ENCODE measurements at places on chromosomes 6 and 20.

DNA sequence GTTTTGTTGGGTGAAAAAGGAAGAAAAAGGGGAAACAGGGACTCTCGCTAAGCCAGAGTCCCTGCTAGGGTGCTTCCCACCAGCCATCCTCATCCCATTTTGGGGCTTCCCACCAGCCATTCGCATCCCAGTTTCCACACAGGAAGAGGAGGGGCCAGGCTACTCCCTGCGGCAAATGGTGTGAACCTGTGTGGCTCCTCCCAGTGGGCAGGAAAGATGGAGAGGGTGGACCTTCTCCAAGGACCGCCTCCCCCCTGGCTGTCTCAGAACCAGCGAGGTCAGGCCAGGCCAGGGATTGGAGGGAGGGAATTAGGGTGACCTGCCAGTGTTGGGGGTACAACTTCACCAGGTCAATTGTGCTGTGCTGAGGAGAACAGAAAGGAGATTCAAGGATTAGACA, 326.9 kb downstream of the PACRG start:
- no peak for DNase-seq

- no peak for DNase-seq
Observed at GRCh38 chr6:149334201-149334600, 16.7 kb downstream of the TAB2 start.

DNA sequence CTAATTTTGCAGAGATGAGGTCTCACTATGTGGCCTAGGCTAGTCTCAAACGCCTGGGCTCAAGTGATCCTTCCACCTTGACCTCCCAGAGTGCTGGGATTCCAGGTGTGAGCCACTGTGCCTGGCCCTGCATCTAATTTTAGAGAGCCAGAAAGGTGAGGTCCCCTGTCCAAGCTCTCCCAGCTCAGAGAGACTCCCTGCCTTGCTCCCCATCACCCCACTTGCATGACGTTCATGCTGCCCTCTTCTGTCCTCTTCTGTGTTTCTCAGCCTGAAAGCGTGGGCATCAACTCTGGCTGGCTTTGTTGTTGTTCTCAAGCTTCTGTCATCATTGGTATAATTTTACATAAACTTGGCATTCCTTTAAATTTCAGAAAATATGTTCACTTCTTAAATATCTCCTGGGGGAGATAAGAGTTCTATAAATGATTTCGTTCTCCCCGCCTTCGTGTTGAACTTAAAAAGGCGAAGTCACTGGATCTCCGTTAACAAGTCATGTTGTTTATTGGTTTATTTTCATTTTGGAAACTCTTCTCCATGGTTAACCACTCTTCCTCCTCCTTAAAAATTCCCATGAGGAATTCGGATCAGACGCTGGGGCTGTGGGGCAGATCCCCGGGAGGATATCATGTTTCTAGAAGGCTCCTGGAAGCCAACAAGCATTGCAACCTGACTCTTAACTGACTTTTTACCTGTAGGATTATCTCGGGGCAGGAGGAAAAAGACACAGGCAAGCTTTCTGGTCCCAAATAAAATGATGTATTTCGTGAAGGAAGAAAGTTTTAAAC, 13.2 kb upstream of the PARD6B start:
- DNase-seq, result no peak

DNA sequence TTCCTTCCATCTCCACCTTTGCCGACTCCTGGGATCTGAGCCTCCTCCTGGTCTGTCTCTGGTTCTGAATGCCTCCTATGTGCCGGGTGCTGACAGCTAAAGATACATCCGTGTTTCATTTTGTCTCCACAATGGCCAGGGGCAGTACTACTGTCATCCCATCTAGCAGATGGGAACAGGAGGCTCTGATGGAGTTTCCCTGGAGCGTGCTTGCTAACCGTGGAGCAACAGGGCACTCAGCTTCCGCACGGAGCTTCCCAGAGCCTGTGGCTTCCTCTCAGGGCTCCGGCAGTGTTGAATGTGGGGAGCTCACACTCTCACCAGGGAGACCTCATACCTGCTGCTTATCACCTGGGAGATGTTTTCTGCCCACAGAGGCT, 11.9 kb upstream of the NPBWR2 start:
- peak; percentile 59 for DNase-seq

- no peak for DNase-seq
Observed at GRCh38 chr6:2978923-2979322, 7.6 kb upstream of the SERPINB6 start.

DNA sequence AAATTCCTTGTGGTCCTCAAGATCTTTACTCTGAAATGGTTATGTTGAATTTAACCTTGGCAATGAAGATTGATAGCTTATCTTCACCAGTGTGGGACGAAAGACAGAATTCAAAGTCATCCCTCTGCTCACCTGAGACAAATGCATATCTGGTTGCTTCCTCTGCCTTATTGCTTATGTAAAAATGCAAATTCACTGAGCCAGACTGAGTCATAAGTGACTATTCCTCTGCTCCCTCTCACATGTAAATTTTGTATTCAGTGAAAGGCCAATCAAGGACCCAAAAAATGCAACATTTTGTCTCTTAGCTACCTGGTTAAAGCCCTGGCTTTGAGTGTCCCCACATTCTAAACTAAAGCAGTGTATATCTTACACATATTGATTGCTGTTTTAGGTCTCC, 593.1 kb upstream of the GJE1 start:
- DNase-seq, result no peak

GRCh38 chr6:43838276-43839036, 68.4 kb downstream of the VEGFA start:
- DNase-seq, result no peak

DNA sequence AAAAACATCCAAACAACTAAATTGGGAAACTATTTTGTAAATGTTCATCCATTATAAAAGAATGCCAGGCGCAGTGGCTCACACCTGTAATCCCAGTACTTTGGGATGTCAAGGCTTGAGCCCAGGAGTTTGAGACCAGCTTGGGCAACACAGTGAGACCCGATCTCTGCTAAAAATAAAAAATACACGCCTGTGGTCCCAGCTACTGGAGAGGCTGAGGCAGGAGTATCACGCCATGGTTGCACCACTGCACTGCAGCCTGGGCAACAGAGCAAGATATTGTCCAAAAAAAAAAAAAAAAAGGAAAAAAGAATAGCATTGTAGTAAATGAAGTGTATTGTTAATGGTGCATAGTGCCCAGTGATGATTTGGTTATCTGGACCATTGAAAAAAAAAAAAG, 38.7 kb downstream of the FKBP5 start:
- no peak for DNase-seq

DNA sequence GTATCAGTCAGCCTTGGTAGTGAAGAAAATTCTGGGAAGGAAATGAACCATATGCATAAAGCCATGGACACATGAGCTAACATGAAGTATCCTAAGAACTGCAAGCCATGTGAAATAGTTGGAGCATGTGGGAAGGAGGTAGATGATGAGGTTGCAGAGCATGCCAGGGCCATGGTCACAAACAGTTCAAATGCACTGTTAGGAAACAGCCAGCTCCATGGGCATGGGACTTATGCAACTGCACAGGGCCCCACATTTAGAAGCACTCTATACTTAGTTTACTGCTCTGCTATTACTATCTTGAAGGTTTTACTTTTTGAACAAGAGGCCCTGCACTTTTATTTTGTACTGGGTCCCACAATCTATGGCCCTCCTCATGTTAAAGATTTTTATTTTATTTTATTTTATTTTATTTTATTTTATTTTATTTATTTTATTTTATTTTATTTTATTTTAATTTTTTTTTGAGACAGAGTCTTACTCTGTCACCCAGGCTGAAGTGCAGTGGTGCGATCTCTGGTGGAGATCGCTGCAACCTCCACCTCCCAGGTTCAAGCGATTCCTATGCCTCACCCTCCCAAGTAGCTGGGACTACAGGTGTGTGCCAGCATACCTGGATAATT, 169.1 kb downstream of the IBTK start:
- no peak for DNase-seq

DNA sequence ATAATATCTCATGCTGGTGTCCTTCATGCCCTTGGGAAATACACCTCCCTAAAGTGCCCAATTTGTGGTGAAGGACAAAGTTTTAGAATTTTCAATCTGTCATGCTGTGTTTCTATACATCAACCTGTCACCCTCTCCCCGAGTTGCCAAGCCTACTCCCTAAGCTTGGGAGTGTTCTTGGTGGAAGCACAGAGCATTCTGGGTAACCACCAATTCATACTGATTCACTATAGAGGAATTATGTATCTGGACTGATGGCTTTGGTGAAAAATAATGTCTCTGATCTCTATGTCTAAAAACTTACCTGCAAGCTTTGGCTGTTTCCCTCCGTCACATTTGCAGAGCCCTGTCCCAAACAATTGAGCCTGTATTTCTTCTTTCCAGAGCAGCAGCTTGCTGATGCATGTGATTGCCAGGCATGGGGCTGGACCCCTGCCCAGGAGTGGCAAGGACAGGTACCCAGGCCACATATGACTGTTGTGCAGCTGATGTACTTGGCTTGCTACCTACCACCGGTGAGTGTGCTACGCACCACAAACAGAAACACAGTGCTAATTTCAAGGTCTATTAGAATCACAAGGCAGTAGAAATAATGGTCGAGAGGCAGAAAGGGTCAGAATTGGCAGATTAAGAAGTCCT, 202.8 kb upstream of the CITED2 start:
- DNase-seq, result no peak

GRCh38 chr20:3995067-3995748, 20.1 kb downstream of the RNF24 start:
- peak; percentile 65 for DNase-seq

- DNase-seq, result no peak
Observed at GRCh38 chr6:42970871-42971612, 7.9 kb downstream of the PEX6 start.

GRCh38 chr20:38947931-38948362, 14.2 kb upstream of the DHX35 start:
- DNase-seq, result no peak

DNA sequence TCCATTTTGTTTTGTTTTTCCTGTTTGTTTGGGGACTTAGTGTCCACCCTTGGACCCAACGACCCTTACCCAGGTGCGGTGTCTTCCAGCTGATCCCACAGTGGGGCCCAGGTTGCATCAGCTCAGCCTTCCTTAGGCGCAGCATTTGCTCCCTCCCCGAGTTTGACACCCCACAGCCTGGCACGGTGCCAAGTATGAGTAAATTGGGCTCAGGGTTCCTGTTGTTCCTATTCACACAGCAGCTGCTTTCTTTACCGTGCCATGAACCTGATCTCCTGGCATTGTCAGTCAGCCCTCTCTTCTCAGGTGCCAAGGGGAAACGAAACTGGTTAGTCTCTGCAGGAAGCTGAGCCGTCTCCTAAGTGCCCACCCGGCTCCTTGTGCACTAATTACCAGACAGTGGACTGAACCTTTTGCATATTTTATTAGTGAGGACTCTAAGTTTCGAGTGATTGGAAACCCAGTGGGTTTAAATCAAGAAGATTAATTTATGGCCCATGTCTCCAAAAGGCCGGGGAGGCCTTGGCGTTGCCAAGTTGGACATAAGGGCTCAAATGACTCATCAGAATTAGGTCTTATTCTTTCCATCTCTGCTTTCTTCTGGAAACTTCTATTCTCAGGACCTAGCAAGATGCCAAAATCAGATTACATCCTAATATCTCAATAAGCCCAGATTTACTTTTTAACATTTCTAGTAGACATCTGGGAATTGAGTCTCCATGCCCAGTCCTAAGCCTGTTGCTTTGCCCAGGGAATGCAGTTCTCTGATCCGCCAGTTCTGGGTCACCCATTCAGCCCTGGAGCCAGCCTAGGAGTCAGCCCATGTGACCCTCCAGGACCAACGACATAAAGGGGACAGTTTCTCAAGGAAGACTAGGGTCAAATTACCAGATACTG, 68.8 kb downstream of the TSHZ2 start:
- DNase-seq, result no peak

- no peak for DNase-seq
Observed at GRCh38 chr6:79874531-79875134, 72.7 kb downstream of the ELOVL4 start.

DNA sequence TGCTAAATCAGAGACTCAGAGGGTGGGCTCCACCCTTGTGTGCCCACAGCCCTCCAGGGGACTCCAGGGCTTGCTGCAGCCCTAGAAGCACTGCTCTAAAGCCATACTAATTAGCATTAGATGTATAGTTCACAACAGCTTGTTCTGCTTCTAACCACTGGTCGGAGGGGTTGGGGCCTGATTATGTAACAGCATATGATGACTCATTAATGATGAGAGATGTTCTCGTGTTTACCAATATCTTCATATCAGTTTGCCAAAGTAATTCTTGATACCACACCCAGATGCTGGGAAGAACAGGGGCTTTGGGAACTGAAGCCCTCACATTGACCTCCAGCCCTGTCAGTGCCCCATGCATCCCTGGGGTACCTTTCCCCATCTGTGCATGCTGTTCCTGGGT, 104.1 kb upstream of the FOXA2 start:
- DNase-seq, result no peak

DNA sequence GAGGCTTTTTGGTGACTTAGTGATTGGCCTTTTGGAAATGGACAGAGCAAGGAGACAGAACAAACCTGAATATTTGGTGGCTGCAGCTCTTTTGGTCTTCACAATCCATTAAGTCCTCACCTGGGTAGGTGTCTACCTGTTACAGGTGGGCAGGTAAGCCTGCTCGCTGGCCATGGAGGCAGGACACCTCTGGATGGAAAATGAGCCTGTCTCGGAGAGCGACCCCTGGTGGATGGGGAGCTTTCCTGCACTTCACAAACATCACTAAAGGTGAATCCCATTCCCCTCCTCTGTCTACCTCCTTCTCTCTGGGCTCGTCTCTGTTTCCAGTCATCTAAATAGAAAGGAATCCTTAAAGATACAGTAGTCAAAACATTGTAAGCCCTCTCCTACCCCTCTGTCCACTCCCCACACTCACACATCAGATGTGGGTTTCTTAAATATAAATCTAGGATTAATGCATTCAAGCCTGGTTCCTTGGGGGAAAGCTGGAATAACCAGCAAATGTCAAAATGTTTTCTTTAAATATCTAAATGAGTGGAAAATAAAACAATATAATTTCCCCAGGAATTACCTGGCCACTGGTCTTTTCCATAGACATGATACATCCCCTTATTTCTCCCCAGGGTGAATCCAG, 304.9 kb downstream of the CDH26 start:
- peak; percentile 84 for DNase-seq

DNA sequence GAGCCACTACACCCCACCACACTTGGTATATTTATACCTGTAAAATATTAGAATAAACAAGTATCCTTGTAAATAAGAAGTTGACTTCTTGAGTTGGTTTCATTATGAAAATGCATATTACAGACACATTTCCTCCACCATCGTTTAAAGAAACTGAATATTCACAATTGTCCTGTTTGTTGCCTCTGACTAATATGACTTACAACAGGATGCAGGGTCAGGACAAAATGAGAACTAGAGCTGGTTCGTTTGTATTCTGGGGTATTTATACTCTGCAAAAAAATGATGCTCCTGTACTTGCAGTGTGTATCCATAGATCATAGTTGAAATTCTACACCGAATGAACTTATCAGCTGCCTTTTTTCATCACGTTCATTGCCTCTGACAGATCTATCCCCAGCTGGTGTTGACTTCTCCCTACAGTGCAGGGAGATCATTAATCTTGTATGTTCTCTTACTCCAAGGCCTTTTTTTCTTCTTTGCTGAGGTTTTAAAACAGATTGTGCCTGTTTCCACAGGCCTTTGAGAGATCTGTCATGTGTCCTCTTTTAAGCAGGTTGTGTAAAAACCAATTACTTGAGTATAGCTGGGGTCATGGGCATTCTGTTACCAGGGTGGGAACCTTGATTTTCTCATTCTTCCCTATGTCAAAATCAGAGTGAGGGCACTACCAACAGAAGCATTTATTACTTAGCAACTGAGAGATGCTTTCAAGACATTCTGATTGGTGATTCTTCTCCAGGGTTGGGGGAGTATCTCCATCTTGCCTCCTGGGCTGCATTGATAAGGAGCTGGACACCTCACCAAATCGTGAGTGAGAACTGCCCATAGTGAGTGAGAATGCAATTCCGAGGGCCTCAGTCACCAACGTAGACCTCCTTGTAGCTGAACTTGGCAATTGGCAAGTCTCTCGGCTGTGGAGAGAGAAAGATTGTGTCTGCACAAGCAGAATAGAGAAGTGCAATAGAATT, 78.8 kb upstream of the CD83 start:
- DNase-seq, result no peak
